ENCODE measurements at places on chromosomes 16 and 17.

- no peak for DNase-seq
Observed at GRCh38 chr16:30491744-30492308, 19.3 kb downstream of the ITGAL start.

GRCh38 chr17:38339891-38340290 is 3.9 kb downstream of the GPR179 start:
- no peak for DNase-seq

DNA sequence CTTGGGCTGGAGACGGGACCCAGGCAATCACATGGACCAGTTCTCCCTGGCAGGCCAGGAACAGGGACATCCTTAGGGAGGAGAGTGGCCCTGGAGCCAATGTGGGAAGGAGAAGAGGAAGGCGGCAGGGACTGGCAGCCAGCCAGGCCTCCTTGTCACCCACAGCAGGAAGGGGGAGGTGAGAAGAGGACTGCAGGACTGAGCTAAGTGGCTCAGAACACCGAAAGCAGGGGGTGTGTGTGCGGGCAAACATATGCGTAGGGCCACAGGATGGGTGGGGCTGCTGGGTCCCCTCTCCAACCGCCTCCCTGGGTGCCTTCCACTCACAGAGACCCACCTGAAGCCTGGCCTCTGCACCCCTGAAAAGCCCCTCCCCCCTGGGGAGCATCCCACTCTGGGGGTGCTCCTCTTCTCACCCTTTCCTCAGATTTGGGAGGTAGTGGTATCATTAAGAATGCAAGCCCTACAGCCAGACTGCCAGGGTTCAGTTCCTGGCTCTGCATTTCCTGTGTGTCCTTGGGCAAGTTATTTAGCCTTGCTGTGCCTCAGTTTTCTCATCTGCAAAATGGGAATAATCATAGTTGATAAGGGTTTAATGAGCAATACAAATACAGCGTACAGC is 8.1 kb downstream of the PNMT start:
- no peak for DNase-seq

DNA sequence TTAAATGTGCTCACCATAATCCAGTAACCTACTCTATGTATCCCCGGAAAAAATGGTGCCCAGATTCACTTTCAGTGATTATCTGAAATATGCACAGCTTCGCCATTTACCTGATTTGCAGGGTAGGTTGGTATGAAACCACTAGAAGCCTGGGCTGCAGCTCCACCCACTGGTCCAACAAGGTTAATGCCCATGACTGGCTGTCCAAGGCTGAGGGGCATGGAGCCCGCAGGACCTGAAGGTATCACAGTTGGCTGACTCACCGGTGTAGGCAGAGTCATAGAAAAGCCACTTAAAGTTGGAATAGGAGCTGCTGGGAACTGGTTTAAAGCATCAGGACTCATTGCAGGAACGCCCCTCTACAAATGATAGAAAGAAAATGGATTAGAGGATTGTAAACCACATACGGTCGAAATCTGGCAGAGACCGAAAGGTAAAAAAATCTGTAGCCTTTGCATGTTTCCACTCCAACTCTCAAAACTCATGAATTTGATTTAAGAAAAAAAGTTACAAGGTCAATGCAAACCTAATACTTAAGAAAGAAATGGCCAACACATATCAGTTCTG is 38.6 kb downstream of the SYNRG start:
- DNase-seq: peak; percentile 17

GRCh38 chr17:28199115-28199514 is 119.9 kb upstream of the TMEM97 start:
- no peak for DNase-seq

DNA sequence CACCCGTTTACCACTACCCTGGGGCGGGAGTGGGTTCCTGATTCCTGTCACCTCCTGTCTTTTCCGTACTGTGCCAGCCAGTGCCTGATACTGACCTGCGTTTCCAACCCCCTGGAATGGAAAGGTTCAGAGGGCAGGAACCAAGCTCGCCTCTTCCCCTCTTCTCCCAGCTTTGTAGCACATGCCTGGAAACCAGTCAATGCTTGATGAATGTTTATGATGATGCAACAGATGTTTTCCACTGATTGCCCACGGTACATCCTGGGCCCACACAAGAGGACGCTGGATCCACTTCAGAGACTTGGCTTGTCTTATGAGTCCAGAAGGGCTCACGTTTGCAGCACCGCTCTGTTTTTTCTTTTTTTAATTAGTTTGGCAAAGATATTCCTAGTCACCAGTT is 262.0 kb downstream of the CPPED1 start:
- DNase-seq: no peak

DNA sequence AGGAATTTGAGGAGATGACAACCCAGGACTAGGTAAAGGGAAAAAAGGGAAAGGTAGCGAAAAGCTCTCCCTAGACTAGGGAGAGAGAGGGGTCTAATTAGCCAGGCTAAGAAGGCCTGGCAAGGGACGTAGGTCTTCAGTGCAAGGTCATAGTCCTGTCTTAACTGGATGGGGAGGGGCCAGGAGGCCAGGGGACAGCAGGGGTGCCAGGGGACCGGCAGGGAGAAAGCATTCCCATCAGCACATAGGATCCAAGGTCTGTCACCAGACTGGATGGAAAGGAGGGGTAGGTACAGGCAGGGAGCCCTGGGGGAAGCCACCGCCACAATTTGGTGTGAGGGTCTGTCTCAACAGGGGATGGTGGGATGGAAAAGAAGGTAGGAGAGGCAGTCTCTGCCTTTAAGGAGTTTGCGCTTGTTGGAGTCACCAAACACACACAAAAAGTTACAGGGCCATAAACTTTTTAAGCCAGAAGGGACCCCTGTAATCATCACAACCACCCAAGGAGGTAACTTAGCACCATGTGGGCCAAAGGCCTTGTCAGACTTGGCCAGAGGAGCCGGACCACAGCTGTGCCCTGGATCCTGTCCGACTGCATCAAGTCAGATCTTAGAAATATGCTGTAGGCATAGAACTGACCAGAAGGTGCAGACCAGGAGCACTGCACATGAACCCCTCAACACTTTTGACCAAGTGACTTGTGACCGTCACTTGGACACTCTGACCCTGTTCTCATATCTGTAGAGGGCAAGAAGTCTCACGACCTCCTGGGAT is 10.0 kb downstream of the AXIN2 start:
- no peak for DNase-seq

- no peak for DNase-seq
Observed at GRCh38 chr16:77705351-77705750, 17.0 kb upstream of the NUDT7 start.

GRCh38 chr17:71080937-71081336 is 911.6 kb downstream of the KCNJ2 start:
- no peak for DNase-seq

DNA sequence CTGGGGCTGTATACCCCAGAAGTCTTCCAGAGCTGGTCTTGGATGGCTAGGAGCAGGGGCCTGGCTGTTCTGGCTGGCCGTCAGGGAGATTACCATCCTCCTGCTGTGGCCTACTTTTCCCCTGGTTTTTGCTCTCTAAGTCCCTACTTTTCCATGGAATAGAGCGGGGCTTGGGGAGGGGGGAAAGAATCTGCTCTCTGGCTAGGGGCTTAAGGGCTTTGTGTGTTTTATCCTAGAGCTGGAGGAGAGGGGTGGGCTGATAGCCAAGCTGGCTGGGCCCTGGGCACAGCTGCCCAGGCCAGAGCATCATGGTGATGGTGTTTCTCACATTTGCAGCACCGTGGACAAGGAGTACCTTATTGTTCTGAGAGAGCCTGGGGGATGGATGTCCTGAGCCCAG is 3.6 kb downstream of the NRN1L start:
- no peak for DNase-seq

- no peak for DNase-seq
Observed at GRCh38 chr17:77666881-77667395, 291.6 kb upstream of the TNRC6C start.

DNA sequence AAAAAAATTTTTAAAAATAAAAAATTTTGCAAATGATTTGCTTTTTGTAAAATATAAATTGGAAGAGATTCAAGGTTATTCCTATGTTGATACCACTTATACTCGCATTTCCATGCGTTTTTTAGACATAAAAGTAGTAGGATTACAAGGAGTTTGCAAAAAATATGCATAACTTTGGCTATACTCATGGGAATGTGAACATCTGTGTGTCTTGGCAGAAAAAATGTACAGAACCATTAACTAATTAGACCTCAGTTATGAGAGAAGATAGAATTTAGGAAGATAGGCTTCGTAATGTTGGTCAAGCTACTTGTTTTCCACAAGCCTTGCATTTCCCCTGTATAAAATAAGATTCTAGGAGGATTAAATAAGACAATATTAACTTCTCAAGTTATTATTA is 61.1 kb upstream of the VPS4A start:
- DNase-seq: no peak

DNA sequence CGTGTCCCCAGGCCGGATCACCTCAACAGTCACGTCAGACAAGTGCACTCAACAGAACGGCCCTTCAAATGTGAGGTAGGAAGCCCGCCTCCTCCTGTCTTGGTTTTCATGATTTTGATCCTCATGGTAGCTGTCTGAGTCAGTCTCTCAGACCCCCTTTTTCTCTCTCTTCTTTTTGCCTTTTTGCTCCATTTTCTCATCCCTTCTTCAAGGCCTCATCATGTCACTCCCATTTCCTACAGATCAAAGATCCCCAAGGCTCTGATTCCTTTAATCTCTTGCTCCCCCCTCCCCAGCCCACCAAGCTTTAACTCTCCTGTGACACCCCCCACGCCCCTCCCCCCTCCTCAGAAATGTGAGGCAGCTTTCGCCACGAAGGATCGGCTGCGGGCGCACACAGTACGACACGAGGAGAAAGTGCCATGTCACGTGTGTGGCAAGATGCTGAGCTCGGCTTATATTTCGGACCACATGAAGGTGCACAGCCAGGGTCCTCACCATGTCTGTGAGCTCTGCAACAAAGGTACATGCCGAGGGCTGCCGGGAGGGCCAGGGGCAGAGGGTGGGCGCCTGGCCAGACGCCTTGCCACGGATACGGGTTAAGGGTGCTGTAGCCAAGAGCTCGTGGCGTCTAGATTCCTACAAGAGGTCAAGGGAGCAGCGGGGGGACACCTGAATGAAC is 2.0 kb downstream of the MAZ start:
- no peak for DNase-seq

DNA sequence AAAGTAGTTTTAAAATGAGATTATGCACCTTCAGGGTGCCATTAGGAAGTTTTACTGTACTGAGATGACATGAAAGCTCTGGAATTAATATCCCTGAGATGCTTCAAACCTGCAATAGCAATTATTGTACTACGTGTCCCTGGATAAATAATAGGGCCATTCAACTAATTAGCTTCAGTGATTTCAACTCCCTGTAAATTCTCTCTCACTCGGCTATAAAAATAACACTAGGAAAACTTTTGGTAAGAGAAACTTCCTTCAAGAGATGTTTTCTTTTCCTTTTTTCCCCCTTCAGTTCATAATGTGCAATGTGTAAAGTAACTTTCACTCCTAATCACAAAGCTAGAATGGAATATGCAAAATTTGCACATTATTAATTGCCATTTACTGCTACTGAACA is 146.4 kb downstream of the SNX11 start:
- DNase-seq: no peak

DNA sequence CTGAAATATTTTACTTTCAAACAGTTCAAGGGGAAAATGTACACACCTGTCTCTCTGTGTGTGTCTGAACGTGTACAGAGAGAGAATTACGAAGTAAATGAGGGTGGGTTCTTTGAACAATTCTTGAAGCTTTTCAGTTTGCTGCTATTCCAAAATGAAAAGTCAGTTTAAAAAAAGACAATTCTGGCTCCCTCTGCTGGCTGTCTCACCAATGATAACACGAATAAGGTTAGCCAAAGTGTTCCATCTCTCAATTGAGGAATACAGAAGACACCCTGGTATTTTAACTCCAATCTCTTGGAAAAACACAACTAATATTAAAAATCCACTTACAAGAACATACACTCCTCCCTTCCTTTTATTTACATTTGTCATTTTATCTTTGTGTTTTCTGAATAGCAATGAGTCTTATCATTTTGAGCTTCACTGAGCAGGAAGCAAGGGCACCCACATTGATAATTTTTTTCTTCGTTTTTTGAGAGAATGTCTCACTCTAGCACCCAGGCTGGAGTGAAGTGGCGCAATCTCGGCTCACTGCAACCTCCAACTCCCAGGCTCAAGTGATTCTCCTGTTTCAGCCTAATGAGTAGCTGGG is 20.5 kb downstream of the EFTUD2 start:
- no peak for DNase-seq
